NCI-H2227 treated with DMSO at 0.1 percent for 48 hours (cell line): ENCODE measurements at places on chromosomes 13 and 19.

DNA sequence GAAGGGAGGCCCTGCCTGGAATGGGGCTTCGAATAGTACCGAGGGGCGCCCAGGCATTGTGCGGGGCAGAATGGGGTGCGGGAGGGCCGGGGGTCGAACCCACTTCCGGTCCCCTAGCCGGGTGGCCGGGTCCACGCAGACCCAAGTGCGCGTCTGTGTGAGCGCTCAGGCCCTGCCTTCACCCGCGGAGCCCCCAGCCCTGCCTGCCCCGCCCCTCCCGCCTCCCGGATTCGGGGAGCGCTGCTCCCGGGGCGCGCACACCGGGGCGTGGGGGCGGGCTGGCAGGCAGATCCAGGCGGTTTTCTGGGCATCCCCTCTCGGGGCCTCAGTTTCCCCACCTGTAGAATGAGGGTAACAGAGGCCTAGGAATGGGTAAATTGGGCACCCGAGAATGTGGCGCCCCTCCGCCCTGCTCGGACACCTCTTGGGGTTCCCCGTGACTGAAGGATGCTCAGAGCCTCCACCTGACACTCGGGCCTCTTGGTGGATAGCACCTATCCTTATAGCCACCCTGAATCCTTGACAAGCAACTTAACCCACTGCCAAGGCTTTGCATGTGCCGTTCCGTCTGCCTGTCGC, 682 bp downstream of the PIK3R2 start:
- DNase-seq: no peak

- DNase-seq: no peak
Observed at GRCh38 chr19:16309643-16310042, 15.0 kb upstream of the KLF2 start.

GRCh38 chr13:67977066-67977465, 746.9 kb upstream of the PCDH9 start:
- no peak for DNase-seq

DNA sequence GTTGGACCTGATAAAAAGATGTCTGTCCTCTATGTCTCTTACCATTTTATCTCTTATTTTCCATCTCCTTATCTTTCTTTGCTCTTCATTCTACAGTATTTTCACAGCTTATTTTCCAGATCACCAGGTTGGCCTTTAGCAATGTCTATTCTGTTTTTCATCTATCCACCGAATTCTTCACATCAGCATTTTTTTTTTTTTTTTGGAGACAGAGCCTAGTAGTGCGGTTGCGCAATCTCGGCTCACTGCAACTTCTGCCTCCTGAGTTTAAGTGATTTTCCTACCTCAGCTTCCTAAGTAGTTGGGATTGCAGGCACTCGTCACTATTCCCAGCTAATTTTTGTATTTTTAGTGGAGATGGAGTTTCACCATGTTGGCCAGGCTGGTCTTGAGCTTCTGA, 49.0 kb downstream of the DNAJC15 start:
- DNase-seq: no peak
